ENCODE measurements at places on chromosomes 3 and 15.

DNA sequence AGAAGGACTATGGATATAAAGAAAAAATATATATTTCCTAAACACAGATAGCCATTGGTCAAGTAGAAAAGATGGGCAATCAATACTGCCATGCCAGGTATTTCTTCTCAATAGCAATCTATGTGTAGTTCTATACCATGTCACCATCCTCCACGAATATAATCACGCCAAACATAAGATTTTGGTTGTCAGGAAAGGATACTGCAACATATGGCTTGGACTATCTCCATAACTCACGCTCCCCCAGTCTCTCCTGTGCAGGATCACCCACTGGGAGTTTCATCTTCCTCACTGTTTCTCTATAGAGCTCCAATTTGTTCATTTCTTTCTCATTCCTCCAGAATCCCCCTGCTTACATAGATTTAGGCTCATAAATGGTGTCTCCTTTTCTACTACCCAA lies 462.9 kb upstream of the KCNMB2 start:
- DNase-seq, result no peak

GRCh38 chr15:34147371-34148140 lies 45.7 kb downstream of the PGBD4 start:
- DNase-seq, result no peak

DNA sequence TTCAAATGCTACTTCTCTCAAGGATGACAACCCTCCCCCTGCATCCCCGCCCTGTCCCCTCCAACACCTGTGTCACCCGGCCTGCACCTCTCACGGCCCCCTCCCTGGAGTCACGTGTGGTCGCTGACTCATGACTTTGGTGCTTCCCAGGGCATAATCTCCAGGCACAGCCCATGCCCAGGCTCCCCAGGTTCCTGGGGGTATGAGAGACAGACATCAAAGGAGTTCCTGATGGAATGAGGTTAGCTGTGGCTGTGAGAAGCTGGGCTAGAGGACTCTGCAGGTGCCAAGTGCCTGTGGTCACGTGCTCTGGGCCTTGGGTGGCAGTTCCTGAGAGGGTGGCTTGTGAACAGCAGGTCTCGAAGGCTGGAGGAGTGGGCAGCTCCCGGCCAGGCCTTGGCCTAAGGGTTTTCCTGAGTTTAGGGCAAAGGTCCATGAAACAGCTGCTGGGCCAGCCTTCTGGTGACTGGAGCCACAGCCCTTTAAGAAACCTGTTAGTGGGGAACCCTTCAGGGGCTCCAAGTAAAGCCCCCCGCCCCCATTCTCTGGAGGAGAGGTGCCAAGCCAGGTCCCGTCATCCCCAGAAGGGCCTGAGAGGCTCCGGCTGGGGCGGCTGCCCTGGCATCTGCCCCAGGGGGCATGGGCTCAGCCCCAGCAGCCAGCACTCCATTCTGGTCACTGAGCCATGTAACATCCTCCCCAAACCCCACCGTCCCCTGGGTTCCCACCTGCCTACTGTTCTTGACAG lies 230.0 kb downstream of the XXYLT1 start:
- DNase-seq, result no peak

DNA sequence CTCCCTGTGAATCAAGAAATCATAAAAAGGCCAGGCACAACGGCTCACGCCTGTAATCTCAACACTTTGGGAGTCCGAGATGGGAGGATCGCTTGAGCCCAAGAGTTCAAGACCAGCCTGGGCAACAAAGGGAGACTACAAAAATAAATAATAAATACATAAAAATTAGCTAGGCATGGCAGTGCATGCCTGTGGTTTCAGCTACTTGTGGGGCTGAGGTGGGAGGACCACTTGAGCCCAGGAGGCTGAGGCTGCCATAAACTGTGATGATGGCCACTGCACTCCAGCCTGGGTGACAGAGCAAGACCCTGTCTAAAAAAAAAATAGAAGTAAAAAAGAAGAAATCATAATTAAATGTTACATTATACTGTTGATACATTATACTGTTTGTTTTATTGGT lies 28.0 kb upstream of the DCUN1D1 start:
- no peak for DNase-seq

GRCh38 chr3:6526861-6527260 lies 334.1 kb upstream of the GRM7 start:
- no peak for DNase-seq

DNA sequence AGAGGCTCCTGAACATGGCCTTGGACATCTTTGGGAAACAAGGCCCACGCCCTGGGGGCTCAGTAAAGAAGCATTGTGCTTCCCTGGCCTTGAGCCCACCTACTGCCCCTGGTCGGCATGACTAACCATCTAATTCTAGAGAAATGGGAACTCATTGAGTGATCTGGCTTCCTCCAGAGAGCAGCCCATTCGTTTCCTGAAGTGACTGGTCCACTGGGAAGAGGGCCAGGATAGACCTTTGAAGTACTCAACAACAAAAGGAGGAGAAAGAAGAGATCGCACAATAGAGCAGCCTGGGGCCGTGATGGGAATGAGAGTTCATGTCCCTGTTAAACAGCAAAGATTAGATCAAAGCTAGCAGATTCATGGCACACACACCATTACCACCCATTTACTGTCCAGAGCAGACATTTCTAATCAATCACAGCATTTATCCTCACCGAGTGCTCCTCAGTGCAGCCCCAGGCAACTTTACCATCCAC lies 514.4 kb upstream of the PROK2 start:
- DNase-seq, result no peak

- peak; percentile 54 for DNase-seq
Measured at GRCh38 chr3:159499031-159499793, 489.4 kb upstream of the IL12A start.

DNA sequence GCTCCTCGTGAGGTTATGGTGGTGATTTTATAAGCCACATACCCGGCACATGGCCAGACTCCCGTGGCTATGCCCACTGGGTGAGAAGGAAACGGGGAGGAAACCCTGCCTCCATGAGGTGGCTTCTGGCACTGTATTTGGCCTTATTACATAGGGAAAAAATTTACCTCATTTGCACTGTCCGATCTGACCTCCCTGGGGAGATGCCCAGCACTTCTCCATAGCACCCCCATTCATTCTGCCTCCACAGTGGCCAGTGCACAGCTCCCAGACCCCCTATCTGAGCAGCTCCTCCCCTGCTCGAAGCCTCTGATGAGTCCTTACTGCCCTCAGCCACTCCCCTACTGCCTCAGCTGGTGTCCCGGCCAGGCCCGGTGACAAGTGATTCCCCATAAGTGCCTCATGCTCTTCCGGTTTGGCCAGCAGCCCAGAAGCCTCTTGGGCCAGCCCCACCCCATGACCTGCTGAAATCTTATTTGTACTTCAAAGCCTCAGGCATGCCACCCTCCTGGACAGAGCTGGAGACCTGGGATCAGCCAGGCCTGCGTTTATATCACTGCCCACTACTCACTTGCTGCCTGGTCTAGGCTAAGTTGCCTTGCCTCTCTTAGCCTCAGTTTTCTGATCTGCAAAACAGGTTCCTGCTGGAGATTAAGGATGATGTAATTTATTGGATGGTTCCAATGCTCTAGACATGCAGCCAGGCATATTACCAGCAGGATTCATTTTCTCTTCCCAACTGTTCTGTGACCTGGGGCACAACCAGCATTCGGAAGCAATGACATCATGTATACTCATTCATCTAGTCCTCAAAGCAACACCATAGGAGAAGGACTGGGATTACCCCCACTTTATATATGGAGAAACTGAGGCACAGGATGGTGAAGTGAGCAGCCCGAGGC lies 30.6 kb upstream of the SLC6A6 start:
- DNase-seq, result no peak

DNA sequence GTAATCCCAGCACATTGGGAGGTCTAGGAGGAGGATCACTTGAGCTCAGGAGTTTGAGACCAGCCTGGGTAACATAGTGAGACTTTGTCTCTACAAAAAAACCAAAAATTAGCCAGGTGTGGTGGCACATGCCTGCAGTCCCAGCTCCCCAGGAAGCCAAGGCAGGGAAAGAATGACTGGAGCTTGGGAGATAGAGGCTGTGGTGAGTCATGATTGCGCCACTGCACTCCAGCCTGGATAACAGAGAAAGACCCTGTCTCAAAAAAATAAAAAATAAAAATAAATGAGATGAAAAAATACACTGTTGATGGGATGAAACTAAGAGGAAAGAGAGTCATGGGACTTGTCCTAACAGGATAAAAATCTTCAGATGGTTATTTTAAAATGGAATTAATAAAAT lies 137.6 kb downstream of the IMPG2 start:
- no peak for DNase-seq

DNA sequence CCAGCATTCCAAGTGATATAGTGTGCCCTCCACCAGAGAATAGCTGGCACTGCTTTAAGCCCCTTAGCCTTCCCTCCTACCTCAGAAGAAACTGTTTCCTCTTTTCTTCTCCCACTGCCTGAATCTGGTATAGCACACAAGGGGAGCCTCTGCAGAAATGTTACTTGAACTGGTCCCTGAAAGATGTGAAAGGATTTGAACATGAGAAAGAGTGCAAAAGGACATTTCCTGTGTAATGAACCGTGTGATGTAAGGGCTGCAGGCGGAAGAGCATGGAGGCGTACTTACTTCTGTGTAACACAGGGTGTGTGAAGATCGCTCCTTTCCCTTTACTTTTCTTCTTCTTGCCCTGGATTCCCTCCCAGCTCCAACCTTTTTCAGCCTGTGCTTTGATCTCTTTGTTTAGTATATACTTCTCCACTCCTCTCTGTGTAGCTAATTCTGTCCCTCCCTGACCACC lies 8.4 kb downstream of the TMOD3 start:
- no peak for DNase-seq

DNA sequence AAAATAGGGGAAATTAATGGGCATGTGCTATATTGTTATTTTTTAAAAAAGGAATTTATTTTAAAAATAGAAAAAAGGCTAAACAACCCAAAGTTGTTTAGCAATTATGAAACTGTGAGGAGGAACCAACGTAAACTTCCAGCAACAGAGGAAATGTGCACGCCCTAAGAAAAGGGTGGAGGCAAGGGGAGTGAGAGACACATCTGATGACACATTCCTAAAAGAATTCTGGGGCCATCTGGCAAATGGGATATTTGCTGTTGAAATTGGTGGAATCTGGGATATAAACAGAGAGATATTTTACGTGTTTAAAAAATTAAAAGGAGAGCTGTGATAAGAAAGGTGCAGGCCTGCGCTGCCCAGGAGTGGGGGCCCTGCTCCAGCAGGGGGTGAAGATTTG lies 50.8 kb upstream of the MUC13 start:
- DNase-seq, result no peak

DNA sequence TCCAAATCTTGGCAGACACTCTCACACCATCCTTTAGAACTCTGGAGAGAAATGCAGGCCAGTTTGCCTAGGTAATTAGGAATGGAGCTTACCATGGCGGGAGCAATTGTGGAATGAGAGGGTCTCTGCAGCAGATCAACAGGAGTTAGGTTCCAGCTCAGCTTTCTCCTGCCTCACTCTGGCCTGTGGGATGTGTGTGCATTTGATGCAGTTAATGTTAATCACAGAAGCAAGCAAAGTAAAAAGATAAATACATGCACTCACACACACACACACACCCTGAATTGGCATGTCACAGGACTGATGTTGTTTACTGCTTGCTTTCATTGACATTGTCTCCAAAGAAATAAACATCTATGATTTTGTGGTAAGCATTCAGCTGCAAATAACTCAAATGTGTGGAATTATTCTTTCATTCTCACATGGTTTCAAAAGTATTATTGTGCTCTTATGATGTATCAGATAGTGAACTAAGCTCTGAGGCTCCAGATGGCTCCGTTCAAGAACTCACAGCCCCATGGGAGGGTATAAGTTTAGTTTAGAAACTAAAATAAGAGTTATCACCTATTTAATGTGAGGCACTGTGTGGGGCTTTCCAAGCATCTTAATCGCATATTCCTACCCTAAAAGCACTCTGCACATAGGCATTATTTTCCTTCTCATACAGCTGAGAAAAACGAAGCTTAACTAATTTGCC lies 31.3 kb upstream of the BFSP2 start:
- DNase-seq, result no peak

All from NCI-H526 (cell line).